AG04450 (cell line): ENCODE measurements at places on chromosomes 16 and 17.
A peak's percentile ranks its signal among the peaks of the same experiment; 100 is the strongest.

- no peak for DNase-seq
These were observed 236.8 kb downstream of the IRX3 start for GRCh38 chr16:54049591-54050458.

DNA sequence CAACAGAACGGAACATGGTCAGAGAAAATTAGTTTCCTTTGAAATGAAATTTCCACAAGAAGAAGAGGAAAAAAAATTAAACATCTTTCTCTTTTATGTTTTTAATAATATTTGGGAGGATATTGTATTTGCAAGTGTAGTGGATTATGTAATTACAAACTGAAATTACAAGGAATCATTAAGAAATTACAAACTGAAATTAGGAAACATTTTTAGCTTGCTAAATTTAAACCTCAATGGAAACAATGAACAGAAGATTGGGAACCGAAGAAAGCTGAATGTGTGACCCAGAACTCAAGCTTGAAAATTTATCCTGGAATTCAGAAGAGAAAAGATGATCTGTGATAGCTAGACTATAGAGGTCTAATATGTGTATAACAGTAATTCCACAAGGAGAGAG, 4.4 kb upstream of the PIK3R5 start:
- no peak for DNase-seq

GRCh38 chr17:39098588-39098987, 52.8 kb downstream of the PLXDC1 start:
- no peak for DNase-seq

- no peak for DNase-seq
These were observed 35.5 kb downstream of the DNAH17 start for GRCh38 chr17:78541488-78542206.

DNA sequence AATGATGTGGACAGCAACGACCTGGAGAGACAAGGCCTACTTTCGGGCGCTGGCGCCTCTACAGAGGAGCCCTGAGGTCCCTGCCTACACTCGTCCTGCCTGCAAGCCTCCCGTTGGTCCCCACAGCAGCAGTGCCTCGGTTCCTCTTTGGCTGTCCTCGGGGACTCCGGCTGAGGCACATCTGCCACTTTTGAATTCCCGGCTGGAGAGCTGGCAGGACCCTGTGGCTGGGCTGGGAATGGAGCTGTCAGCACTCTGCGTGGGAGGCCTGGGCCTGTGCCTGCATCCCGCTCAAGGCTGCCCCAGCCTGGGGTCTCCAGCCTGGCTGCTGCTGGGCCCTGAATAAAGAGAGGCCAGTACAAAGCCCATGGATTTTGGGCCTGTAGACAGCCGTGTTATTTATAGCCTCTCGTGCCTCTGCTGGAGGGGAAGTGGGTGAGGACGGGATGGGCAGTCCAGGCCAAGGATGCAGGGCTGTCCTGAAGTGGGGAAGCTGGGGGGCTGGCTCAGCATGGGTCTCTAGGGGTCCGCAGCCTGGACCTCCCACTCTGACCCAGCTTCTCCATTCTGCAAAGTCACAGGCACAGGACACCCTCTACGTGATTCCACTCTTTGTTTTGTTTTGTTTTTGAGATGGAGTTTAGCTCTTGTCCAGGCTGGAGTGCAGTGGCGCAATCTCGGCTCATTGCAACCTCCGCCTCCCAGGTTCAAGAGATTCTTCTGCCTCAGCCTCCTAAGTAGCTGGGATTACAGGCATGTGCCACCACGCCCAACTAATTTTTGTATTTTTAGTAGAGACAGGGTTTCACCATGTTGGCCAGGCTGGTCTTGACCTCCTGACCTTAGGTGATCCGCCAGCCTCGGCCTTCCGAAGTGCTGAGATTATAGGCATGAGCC, 10.6 kb upstream of the SPNS2 start:
- no peak for DNase-seq

GRCh38 chr16:78195797-78196196, 96.3 kb downstream of the WWOX start:
- DNase-seq: no peak

GRCh38 chr16:86878236-86879080, 300.1 kb downstream of the FOXL1 start:
- no peak for DNase-seq

- no peak for DNase-seq
These were observed at the start of gene IRX5 for GRCh38 chr16:54930005-54930868. Gene IRX5 (plus strand): TSS chr16:54930865. CDS start chr16:54931199, 334 bp downstream.

DNA sequence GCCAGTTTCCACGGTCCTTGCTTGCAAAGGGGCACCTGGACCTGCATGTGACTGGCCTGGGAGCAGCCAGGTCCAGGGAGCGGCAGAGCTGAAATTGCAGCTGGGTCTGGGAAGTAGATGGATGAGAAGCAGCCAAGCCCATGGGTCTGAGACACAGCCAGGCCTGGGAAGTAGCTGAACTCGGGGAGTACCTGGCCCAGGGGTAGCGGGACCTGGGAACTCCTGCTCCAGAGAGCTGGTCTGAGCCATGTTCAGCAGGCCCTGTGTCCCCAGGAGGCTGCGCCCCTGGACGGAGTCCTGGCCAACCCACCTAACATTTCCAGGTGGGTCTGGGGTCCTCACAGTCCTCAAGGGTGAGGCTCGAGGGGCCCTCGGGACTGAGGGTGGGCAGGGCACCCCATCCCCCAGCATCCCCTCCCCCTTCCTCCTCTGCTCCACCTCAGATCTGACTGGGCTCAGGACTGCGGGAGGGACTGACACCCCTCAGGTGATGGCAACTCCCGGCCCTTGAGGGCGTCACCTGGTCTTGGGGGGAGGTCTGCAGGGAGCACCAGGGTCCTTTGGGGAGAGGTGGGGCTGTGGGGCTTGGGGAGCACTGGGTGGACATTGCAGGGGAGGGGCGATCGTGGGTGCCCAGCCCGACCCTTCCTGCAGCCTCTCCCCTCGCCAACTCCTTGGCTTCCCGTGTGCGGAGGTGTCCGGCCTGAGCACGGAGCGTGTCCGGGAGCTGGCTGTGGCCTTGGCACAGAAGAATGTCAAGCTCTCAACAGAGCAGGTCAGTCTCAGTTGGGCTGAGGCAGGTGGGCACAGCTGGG, 3.0 kb downstream of the MSLN start:
- DNase-seq: no peak

DNA sequence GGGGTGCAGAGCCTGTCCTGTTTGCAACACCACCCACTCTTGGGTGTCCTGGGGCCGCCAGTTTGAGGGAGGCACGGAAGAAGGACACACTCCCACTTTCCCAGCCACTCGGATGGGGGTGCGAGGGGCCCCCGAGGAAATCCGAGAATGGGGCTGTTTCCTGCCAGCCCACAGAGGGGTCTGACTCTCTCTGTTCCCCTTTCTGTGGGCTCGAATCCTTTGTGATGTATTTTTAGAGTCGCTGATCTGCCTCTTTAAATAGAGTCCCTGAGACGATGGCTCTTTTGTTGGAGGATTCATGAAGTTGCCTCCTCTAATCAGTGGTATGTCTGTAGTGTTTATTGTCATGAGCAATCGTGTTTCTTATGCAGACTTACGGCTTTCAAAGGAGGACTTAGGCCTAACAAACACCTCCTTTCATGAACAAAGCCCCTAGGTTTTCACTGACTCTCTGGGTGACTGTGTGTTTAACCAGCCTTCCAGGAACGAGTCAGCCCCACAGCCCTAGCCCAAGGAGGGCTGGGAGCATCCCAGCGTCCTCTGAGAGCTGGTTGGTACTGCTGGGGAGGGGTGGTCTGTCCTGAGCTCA, 29.1 kb downstream of the CIBAR2 start:
- DNase-seq: no peak

DNA sequence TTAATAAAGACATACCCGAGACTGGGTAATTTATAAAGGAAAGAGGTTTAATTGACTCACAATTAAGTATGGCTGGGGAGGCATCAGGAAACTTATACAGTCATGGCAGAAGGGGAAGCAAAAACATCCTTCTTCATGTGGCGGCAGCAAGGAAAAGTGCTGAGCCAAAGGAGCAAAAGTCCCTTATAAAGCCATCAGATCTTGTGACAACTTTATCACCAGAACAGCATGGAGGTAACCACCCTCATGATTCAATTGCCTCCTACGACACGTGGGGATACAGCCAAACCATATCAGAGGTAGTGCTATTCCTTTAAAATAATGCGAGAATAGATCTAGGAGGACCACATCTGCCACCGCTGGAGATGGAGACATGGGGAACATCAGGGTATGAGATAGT, 9.0 kb downstream of the C16orf54 start:
- DNase-seq: no peak

- peak; percentile 71 for DNase-seq
These were observed 245.9 kb downstream of the XYLT1 start for GRCh38 chr16:17224879-17225281.

GRCh38 chr17:7283471-7284216, 2.1 kb downstream of the SLC2A4 start:
- no peak for DNase-seq

- DNase-seq: no peak
These were observed 124.9 kb upstream of the HSBP1 start for GRCh38 chr16:83682868-83683235.

DNA sequence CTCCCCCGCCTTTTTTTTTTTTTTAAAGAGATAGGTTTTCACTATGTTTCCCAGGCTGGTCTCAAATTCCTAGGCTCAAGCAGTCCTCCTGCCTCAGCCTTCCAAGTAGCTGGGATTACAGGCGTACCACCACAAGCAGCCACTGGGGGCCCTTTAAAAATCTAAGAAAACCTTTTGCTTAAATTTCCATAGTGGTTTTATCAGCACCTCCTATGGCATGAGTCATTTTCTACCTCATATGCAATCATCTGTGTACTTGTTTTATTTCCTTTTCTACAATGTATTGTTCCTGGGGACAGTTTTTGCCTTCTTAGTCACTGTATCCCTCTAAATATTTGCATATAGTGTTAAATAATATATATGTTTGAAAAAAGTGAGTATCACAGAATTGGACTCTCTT, 29.2 kb downstream of the GNA13 start:
- DNase-seq: no peak

DNA sequence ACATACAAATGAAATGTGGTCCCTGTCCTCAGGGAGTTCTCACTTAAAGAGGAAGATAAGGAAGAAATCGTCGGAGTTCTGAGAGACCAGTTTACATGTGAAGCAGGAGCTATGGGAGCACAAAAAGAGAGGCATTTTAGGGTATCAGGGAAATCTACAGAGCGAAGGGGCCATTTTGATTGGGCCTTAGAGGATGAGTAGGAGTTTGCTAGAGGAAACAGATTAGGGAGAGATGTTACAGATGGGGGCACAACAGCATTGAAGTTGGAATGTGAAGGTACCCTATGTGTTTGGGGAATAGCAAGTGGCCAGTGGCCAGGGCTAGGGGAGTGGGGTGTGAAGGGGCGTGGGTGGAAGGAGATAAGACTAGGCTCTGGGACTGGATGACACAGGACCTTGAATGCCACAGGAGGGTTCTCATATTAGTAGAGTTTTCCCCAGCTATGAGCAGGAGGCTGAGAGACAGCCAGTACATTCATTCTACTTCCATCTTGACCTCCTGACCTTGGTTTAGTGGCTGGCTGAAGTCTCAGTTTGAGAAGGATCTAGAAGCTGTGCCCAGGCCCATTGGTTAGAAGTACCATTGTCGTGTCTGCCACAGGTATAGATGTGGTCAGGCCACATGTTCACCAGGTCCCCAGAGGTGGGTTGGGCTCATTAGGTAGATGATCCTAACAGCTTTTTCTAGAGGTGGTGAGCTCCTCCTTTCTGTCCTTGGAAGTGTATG, 34.8 kb downstream of the CPNE2 start:
- no peak for DNase-seq

DNA sequence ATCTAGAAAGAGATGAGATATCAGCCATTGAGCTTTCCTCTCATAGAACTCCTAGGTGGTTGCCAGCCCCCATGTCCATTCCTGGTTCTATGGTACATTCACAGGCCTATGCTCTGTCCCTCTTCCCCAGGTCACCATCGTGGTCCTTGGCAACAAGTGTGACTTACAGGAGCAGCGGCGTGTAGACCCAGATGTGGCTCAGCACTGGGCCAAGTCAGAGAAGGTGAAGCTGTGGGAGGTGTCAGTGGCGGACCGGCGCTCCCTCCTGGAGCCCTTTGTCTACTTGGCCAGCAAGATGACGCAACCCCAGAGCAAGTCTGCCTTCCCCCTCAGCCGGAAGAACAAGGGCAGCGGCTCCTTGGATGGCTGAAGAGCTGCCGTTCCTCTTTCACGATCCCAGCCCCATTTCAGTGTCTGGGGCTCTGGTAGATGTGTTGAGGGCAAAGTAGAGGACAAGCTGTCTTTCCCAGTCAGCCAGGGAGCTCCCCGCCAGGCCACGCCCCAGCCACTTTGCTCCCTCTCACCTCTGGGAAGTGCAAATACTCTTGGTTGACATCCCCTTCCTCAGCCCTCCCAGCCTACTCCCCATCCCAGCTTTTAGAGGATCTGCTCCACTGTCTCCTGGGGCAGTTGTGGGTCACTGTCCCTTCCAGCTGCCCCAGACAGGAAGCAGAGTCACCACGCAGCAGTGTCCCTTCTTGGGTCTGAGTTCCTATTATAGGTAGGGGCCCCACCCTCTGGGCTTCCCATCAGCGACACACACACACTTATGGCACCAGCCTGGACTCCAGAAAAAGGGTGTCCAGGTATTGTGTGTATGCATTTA, 3.8 kb downstream of the NKIRAS2 start:
- no peak for DNase-seq

DNA sequence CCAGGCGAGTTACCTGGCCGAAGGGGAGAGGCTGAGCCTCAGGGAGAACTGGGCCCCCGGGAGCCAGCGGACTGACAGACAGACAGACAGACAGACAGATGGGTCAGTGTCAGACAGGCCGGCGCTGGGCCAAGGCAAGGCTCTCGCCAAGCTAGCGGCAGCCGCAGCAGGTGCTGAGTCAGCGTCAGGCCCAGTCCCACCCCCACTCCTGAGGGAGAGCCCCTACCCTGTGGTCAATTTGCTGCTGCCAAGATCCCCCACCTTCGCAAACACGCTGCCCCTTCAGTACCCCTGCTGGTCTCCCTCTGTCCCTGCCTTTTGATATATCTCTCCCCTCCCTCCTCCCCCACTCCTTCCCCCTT, 1.5 kb downstream of the FGF11 start:
- no peak for DNase-seq

- no peak for DNase-seq
These were observed 132.1 kb downstream of the HS3ST4 start for GRCh38 chr16:25823891-25824290.

GRCh38 chr16:58027161-58027915, 1.8 kb downstream of the MMP15 start:
- DNase-seq: no peak

DNA sequence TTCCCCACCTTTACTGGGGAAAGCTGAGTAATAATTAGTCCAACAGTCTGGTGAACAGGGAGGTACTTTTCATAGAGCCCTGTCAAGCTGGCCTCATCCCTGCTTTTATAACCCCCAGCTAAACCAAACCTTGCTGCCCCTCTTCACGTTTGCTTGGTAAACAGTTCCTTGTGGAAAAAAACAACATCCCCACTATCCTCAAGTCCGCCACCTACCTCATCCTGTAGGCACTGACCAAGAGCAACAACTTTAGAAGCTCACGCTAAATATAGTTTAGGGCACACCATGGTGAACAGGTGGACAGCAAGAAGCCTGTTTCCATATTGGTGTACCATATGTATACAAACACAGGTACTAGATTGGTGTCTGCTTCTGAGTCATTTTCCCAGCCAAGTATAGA, 16.5 kb downstream of the NFE2L1 start:
- no peak for DNase-seq
